Stimulated activated CD4-positive, alpha-beta T cell treated with anti-CD3 and anti-CD28 coated beads, Interleukin-1b, Interleukin-23, amount 100 ng/mL, for 48 hours (primary cell): ENCODE measurements at places on chromosomes 6 and 20.

DNA sequence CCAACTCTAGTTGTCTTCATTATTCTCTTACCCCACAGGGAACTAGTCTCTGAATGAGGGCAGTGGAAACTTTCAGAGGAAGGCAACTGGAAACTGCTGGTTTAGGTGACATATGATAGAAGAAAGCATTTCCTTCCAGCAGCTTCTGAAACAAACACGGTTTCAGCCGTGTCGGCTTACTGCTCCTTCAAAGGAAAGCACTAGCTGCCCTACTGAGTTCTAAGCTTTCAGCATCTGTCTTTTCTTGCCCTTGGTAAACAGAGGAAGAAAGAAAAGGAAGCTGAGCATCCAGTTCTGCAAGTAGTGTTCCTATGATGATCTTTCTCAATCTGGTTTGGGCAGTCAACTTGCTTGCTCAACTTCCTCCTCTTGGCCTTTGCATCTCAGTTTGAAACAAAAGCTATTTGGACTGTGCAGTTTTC, 117.5 kb upstream of the CEP85L start:
- peak; percentile 22 for DNase-seq

GRCh38 chr6:170206851-170207431, 83.9 kb downstream of the DLL1 start:
- DNase-seq = no peak

DNA sequence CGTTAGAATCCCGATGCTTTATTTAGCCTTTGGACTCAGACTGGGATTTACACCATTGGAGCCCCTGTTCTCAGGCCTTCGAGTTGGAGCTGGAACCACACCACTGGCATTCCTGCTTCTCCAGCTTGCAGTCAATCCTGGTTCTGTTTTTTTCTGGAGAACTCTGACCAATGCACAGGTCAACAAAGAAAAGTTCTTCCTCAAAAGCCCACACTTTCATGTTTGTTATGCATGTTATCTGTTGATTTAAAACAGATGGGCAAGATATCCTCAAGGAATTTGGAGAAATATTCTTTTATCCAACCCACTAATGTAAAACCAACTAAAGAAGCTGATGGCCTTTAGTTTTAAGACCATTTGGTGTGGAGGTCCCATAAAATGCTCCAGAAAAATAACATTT, 205.7 kb downstream of the ANKRD60 start:
- no peak for DNase-seq

DNA sequence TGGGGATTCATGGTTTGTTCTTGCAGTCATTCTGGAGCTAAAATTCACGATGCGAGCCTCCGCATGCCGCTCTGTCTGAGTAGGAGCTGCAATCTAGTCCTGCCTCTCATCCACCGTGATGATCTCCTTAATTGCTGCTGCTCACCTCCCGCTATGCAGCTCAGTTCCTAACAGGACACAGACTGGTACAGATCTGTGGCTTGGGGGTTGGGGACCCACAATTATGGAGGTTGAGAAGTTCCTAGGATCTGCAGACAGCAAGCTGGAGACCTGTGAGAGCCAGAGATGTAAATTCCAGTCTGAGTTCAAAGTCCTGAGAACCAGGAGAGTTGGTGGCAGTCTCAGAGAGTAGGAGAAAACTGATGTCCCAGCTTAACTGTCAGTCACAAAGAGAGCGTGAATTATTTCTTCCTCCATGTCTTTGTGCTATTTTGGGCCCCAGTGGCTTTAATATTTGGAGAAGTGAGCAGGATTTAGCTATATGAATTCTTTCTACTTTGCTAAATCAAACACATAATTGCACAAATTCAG, 378.7 kb upstream of the MAN1A1 start:
- no peak for DNase-seq

GRCh38 chr6:12137480-12137879, 125.4 kb downstream of the HIVEP1 start:
- DNase-seq = no peak

DNA sequence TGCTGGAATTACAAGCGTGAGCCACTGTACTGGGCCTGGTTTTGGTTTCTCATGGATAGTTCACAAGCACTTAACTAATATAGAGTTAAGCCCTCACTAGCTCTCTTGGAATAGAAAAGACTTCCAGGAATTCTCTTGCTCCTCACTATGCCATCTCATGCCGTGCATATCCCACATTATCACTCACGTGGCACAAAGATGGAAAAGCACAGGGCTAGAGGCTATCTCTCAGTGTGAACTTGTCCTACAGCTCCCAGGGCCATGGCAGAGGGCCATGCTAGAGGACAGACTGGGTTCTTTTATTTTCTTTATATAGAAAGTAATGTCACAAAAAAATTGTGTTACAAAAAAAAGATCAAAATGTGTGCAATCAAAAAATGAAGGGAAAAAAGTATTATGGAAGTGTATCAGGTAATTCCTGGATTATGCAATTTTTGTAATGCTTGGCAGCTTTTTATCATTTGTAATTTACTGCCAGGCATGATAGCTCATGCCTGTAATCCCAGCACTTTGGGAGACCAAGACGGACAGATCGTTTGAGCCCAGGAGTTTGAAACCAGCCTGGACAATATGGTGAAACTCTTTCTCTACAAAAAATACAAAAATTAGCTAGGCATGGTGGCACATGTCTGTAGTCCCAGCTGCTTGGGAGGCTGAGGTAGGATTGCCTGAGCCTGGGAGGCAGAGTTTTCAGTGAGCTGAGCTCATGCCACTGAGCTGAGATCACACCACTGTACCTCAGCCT, 6.4 kb upstream of the SLC2A12 start:
- no peak for DNase-seq

- no peak for DNase-seq
Measured at GRCh38 chr20:56716806-56717205, 87.7 kb downstream of the TFAP2C start.

DNA sequence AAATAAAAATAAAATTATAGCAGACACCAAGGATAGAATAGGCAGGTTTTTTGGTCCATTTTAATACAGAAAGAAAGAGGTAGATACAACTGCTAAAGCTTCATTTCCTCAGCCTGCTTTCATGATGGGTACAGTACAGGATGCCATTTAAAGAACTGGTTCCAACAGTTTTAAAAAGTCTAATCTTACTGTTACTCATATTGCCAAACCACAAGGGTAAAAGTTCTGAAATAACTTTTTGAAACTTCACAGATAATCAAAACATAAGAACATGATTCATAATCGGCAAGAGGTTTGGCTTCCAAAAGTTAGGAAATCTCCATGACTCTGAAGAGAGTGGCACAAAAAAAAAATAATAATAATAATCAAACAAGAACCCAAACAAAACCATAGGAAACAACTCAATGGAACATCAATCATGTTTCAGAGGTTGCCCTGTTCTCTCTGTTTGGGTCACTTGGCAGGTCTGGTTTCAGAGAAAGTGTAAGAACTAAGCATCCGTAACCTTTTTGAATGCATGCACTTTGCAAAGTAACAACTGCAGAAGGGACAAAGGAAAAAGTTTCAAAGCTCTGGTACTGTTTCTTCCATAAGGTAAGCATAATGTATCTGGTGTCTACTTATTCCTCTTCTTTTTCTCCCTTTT, 79.7 kb downstream of the SMLR1 start:
- DNase-seq = no peak

DNA sequence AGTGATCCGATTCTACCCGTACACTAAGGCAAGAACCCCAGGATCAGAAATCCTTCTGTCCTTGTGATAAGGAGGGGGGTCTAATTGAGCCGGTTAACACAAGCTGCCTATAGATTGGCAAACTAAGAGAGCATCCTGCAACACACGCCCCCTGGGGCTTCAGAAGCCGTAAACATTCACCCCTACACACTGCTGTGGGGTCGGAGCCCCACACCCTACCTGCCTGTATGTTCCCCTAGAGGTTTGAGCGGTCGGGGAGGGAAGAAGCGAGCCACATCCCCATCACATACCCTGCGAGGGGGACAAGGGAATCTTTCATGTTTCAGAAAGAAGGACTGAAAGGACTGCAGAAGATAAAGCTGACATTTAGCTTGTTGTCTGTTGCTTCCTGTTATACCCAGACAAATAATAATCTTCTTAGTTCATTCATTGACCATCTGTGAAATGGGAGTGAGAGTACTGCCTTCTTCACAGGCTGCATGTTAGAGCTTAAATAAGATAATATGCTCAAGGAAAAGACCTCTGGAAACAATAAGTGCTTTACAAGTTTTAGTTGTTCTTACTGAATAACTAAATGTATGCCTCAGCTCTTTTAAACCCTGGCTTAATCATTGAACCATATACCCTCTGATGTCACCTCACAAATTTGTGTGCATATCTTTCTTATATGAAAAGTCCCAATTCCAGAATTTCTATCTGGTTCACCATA, 74.2 kb upstream of the RNF217 start:
- no peak for DNase-seq

GRCh38 chr6:134590004-134590403, 272.1 kb upstream of the SGK1 start:
- no peak for DNase-seq

GRCh38 chr6:157806856-157807215, 16.2 kb upstream of the SNX9 start:
- no peak for DNase-seq

- no peak for DNase-seq
Measured at GRCh38 chr6:44128020-44128917, 915 bp downstream of the TMEM63B start.

DNA sequence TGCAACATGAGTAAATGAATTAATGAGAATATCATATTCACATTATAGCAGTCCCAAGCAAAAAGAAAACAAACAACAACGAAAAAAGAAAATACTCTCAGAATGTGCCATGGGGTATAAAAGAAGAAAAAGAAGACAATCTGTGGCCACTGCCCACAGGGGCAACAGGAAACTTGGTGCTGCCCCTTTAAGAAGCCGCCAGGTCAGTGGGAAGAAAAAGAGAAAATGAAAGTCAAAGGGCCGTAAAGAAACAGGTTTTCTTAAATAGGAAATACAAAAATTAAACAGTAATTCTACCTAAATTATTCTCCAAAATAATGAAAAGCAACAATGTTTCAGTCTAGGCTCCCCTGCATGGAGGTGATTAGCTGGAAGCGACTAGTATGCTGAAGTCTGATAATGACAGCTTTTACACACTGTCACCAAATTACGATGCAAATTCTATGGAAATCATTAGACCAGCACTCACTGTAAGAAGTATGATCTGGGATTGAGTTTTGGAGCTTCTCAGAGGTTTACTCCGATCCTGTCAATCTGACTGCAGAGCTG, 23.6 kb downstream of the GMDS start:
- DNase-seq = no peak

DNA sequence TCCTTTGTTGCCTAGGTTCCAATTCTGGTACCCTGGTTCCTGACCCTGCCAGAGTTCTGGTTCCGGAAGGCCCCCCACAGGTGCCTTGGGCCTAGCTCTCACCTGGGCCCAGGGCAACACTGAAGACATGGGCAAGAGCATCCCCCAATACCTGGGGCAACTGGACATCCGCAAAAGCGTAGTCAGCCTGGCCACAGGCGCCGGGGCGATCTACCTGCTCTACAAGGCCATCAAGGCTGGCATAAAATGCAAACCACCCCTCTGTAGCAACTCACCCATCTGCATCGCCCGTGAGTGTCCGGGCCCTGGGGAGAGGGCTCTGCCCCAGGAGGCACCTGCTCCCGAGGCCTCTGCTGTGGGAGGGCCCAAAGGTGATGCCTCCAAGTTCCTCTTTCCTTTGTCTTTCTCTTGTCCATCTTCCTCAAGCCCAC, at the start of gene ARMC12:
Gene ARMC12 (plus strand): TSS at position 51 of the 431 bp plus-strand sequence. CDS start 77 bp downstream, at position 128.
- DNase-seq = no peak

DNA sequence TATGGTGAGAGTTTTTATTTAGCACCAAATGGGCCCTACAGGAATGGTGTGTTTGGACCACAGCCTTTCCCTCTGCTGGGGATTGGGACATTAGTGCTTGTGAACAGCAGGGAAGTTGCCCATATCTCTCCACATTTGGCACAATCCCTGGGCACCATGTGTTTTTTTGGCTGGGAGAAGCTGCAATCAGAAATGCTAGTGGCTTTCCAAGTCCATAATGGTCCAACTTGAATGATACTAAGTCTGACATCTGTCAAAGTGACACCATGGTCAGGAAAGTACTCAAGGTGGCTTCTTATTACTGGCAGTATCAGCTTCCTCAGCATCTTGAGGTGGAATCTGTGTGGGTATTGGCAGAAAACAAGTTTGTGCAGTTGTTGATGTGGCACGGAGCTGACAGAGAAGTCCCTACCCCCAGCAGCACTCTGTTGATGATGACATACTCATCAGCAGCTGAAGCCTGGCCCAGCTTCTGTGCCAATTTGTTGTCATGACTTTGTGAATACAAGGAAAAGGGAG, 53.0 kb downstream of the SASH1 start:
- DNase-seq = no peak

- DNase-seq = no peak
Measured at GRCh38 chr6:131379948-131380347, 193.1 kb upstream of the ARG1 start.

- DNase-seq = no peak
Measured at GRCh38 chr6:73481969-73482368, 20.4 kb downstream of the MTO1 start.

GRCh38 chr6:140427842-140428241, 1053.4 kb upstream of the CITED2 start:
- no peak for DNase-seq

GRCh38 chr6:21970569-21971300, 326.1 kb downstream of the PRL start:
- DNase-seq = no peak

GRCh38 chr6:139698526-139699176, 324.2 kb upstream of the CITED2 start:
- no peak for DNase-seq

DNA sequence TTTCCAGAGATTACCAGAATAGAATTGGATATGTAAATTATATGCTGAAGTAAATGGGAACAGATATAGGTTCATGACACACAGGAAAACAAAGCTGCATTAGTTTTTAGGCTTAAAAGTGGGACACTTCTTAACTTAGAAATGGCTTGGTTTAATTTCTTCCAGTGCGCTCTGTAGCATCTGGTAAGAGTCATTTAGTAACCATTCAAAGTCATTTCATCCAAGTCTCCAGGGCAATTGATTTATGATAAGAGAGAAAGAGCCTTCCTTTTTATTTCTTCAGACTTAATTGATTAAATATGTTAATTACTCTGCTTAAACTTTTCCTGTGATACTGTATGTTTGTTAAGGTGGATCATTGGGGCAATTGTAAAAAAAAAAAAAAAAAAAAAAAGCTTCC, 368.0 kb downstream of the DOK5 start:
- no peak for DNase-seq

GRCh38 chr6:51464956-51465355, 622.5 kb downstream of the PKHD1 start:
- no peak for DNase-seq

DNA sequence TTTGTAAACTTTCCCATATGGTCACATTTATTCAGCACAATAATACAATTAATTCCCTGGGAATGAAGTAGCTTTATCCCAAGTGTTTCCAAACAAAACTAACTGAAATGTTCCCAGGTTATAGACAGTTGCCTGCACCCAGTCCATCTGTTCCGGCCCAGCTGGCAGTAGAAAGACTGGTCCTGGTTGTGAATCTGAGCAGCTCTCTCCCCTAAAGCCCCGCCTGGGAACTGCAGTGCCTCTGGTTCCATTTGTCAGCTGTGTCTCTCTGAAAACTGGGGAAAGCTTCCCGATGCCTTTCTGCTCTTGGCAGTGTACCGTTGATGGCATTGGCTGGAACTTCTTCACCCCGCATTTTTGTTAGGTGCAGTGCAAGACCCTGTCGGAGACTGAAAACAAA, 8.7 kb downstream of the MTHFD1L start:
- DNase-seq = no peak
